ENCODE measurements at places on chromosomes 16 and 17.

GRCh38 chr16:9322769-9323168 lies 231.3 kb downstream of the HAPSTR1 start:
- no peak for DNase-seq

- DNase-seq, result no peak
These were observed 64.1 kb upstream of the SREBF1 start for GRCh38 chr17:17900615-17901520.

GRCh38 chr16:86709902-86710601 lies 131.7 kb downstream of the FOXL1 start:
- DNase-seq, result no peak

GRCh38 chr17:36877771-36878170 lies 59.5 kb upstream of the LHX1 start:
- DNase-seq, result no peak

All from activated CD4-positive, alpha-beta T cell treated with anti-CD3 and anti-CD28 coated beads for 24 hours (primary cell).